ENCODE measurements at places on chromosomes 3 and 15. TPM values are rescaled to one million over a fixed set of nuclear protein-coding genes. Genes with fewer than 3 reads are reported as not detected.

DNA sequence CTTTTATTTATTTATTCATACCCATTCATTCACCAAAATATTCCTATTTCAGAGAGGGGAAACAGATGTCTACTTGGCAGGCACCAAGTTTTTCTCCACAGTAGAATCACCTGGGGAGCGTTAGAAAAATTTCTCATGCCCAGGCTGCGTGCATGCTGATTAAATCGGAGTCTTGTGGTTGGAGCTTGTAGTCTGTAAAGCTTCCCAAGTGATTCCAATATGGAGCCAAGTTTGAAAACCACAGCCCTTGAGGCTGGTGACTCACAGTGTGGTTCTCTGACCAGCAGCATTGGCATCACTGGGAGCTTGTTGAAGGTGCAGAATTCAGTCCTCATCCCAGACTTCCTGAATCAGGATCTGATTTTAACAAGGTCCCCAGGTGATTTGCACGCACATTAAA is 49.7 kb downstream of the PDHB start:
- peak; percentile 35 for DNase-seq

GRCh38 chr3:113057117-113057516 is 66.3 kb downstream of the GTPBP8 start:
- no peak for DNase-seq

- no peak for DNase-seq
These were observed 347.0 kb downstream of the PTPRG start for GRCh38 chr3:61908382-61908781.

The FEZF2 gene
- total RNA-seq: not detected

- no peak for DNase-seq
These were observed 34.0 kb upstream of the ACTL6A start for GRCh38 chr3:179528772-179529171.

- DNase-seq: no peak
These were observed 120.2 kb upstream of the ALCAM start for GRCh38 chr3:105246536-105246935.

GRCh38 chr15:86830304-86830703 is 750.6 kb downstream of the AGBL1 start:
- no peak for DNase-seq
